ENCODE measurements at places on chromosomes 1 and 21. TPM values are rescaled to one million over a fixed set of nuclear protein-coding genes. Genes with fewer than 3 reads are reported as not detected.

Gene KIF26B
- total RNA-seq, result 1.2 TPM

Gene LDLRAD1
- total RNA-seq, result not detected

Gene SHISAL2A
- not detected for total RNA-seq

Gene TPM3
- 32.7 TPM for total RNA-seq

Gene TNFRSF25
- 9.0 TPM for total RNA-seq

Gene KLF17
- not detected for total RNA-seq

Gene RYR2
- total RNA-seq, result 16.5 TPM

Gene PPFIA4
- 0.29 TPM for total RNA-seq

Gene ATAD3C
- total RNA-seq, result 1.3 TPM

Gene TCEA3
- total RNA-seq, result 91.1 TPM

Gene AMPD1
- total RNA-seq, result not detected

Gene PIK3R3
- 15.2 TPM for total RNA-seq

Gene FCRL2
- not detected for total RNA-seq

DNA sequence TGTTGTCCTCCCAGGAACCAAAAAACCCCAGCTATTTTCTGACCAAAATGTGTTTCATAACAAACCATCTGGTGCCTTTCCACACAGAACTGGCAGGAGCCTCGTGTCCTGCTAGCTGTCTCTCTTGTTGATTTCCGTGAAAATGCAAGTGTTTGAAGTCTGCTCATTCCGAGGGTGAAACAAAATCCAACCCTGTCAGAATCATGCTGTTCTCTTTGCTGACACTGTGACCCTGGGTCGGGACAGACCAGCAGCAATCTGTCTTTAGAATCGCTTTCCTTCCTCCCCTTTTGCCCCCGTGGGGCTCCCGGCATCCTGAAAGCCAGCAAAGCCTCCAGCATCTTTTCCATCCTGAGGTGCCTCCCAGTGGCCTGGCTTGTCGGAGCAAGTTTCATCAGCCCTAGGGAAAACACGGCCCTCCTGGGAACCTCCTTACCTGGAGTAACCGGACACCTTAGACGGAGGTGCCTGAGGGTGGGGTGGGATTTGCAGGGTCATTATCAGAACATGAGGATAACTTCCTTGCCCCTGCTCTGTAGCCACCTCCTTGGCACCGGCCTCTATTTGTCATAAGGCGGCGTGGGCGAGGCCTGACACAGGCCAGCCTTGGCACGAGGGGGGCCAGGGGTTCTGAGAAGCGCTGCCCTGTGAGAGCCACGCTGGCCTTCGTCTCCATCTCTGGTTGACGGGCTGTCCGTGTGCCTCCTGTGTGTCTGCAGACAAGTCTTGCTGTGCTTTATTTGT lies 24.9 kb downstream of the LDLRAP1 start:
- peak overlapping the region; percentile 85 for H3K27ac ChIP-seq
- peak; percentile 43 for DNase-seq
- H3K4me1 ChIP-seq, result peaks cover 44% of the 10 kb centered on the region
- H3K4me3 ChIP-seq, result no peak overlapping the region
- H3K36me3 ChIP-seq, result peaks cover 27% of the 10 kb centered on the region

GRCh38 chr21:25127811-25128210 lies 479.5 kb downstream of the MRPL39 start:
- H3K27ac ChIP-seq, result no peak overlapping the region
- H3K4me1 ChIP-seq, result no peaks in the 10 kb centered on the region
- no peaks in the 10 kb centered on the region for H3K36me3 ChIP-seq
- DNase-seq, result no peak
- no peaks in the 10 kb centered on the region for H3K27me3 ChIP-seq
- no peak overlapping the region for H3K4me3 ChIP-seq

DNA sequence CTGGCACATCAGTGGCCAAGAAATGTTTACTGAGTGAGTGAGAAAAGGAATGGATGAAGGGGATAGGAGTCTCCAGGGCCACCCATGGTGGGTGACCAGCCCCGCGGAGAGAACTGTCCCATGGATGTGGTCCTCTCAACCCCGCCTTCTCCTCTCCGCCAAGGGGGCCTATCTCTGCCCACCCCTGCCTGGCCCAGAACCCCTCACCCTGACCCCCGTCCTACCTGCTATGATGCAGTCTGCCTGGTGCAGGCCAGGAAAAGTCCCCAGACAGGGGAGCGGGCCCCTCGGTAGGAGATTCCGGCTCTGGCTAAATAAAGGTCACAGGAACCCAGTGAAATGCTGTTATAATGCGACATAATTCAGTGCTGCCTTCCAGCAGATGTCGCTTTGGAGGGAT lies 107.6 kb downstream of the PTPRU start:
- peaks cover 13% of the 10 kb centered on the region for H3K27me3 ChIP-seq
- no peak overlapping the region for H3K4me3 ChIP-seq
- no peaks in the 10 kb centered on the region for H3K4me1 ChIP-seq
- DNase-seq, result no peak
- H3K27ac ChIP-seq, result no peak overlapping the region

- no peak overlapping the region for H3K27ac ChIP-seq
- no peak overlapping the region for H3K4me3 ChIP-seq
- H3K36me3 ChIP-seq, result peaks cover 46% of the 10 kb centered on the region
- H3K27me3 ChIP-seq, result no peaks in the 10 kb centered on the region
- DNase-seq, result no peak
- H3K4me1 ChIP-seq, result no peaks in the 10 kb centered on the region
Measured at GRCh38 chr1:53959664-53960250, 13.6 kb downstream of the LRRC42 start.

DNA sequence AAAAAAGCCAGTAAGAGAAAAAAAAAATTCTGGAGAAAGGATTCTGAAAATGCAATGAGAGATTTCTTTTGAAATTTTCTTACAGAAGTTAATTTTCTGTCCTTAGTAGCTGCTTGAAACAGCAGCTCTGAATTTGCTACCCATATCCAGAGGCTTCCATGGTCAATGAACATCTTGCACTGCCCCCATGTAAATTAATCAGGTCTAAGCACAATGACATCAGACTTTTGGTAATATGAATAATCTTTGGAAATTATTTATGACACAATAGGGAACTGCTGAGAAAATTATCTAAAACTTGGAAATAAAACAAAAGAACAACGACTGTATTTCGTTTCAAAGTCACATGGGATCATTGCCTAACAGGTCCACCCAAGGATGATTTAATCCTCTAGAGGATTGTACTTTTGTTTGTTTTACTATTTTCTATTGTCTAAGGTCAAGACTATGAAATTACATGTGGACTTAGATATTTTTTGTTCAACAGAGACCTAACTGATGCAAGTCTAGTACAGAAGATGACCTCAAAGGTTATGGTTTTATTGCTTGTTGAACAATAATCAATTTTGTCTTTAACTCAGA lies 312.1 kb downstream of the BACH1 start:
- no peak overlapping the region for H3K27ac ChIP-seq
- no peak overlapping the region for H3K4me3 ChIP-seq
- no peaks in the 10 kb centered on the region for H3K27me3 ChIP-seq
- no peaks in the 10 kb centered on the region for H3K4me1 ChIP-seq
- H3K36me3 ChIP-seq, result no peaks in the 10 kb centered on the region
- no peak for DNase-seq

DNA sequence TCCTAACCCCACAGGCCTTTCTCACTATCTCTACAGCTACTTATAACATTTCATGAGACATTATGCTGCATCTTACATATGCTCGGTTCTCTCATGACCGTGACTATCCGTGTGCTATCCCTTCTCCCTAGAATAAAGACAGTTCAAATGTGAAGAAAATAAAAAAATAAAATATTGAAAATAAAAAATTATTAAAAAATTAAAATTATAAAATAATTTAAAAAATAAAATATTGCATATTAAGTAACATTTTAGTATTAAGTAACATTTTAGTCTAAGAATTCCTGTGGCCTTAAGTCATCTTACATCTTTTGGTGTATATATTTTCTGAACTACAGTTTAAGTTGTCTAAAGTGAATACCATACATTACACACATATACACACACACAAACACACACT lies 415.5 kb downstream of the DPYD start:
- DNase-seq, result no peak
- H3K4me3 ChIP-seq, result no peak overlapping the region
- H3K36me3 ChIP-seq, result no peaks in the 10 kb centered on the region

DNA sequence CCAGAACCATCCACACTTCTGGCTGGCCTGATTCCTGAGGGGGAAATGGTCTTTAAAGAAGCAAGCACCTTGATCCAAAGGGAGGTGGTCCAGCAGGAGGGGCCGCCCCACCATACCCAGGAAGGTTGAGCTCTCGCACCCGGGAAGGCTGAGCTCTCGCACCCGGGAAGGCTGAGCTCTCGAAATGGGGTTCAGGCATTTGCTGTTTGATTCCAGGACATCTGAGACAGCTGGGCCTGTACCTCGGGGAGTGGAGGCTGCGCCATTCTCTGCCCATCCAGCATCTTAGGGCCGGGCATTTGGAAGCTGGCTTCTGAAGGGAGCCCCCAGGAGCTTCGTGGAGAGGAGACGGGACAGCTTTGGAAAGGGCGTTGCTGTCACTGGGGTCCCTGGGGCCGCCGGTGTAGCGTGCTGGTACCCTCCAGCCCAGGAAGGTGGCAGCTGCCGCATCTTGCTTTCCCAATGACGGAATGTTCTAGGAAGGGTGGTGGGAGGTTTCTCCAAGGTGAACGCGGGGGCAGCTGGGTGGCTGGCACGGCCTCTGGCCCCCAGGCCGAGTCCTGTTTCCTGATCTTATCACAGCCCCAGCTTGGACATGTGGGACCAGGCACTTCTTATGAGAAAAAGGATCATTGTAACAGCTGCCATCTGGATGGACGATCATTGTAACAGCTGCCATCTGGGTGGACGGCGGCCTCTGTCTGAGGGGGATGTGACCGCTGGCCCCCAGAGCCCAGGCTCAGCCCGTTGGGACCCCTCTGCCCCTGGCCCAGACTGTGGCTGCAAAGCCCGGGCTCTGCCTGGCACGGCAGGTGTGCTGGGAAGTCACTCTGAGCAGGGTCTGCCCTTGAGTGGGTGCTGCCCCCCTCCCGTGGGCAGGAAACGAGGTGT lies 61.6 kb downstream of the COL18A1 start:
- H3K36me3 ChIP-seq, result peaks cover 3% of the 10 kb centered on the region
- no peak overlapping the region for H3K27ac ChIP-seq
- H3K4me1 ChIP-seq, result peaks cover 12% of the 10 kb centered on the region
- H3K27me3 ChIP-seq, result no peaks in the 10 kb centered on the region
- no peak for DNase-seq
- no peak overlapping the region for H3K4me3 ChIP-seq

DNA sequence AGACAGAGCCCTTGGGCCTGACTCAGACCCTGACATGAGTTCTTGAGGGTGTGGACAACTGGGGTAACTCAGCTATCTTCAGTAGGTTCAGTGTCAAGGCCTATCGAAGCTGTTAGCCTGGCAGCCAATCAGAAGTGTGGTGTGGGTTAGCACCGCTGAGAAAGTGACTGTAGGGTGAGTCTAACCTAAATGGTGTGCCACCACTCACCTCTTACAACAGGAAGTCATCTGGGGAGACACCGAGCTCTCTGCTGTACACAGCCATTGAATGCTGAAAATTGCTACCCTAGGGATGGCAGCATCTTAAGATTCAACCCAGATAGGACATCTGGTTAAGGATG lies 44.6 kb downstream of the RASSF5 start:
- H3K27me3 ChIP-seq, result no peaks in the 10 kb centered on the region
- no peaks in the 10 kb centered on the region for H3K36me3 ChIP-seq
- no peak overlapping the region for H3K27ac ChIP-seq
- no peak overlapping the region for H3K4me3 ChIP-seq

GRCh38 chr1:86067626-86068025 lies 88.9 kb downstream of the COL24A1 start:
- H3K4me1 ChIP-seq, result no peaks in the 10 kb centered on the region
- H3K27ac ChIP-seq, result no peak overlapping the region
- peak; percentile 53 for DNase-seq
- H3K27me3 ChIP-seq, result no peaks in the 10 kb centered on the region
- H3K4me3 ChIP-seq, result no peak overlapping the region
- no peaks in the 10 kb centered on the region for H3K36me3 ChIP-seq

DNA sequence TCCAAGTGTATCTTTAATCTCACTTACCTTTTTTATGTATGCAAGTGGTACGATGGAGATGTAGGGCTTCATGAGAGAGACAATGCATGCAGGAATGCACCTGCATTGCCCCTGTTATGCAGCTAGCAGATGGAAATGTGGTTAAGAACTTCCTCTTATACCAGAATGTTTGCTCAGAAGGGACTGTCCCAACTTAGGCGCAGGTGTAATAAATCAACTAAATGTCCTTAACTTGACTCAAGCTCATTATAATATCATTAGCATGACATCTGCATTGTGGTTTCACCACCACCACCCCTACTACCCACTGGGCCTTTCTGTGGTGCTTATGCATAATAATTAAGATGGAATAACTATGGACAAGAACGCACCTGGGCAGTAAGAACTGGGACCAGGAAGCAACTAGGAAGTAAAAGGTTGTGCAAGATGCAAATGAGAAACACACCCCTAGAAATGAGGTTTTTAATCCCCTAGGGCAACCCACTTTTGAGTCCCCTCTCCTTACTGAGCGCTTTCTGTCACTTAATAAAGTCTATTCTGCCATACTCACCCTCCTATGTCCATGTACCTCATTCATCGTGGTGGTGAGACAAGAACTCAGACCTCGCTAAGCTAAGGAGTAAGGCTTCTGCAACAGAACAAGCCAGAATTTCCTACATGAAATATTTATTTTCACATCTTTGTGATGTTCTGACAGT lies 1103.3 kb upstream of the B3GALT2 start:
- no peak overlapping the region for H3K27ac ChIP-seq
- no peaks in the 10 kb centered on the region for H3K36me3 ChIP-seq
- no peaks in the 10 kb centered on the region for H3K27me3 ChIP-seq
- H3K4me3 ChIP-seq, result no peak overlapping the region
- DNase-seq, result peak; percentile 66
- no peaks in the 10 kb centered on the region for H3K4me1 ChIP-seq

GRCh38 chr1:231855361-231855760 lies 228.8 kb downstream of the DISC1 start:
- H3K27me3 ChIP-seq, result no peaks in the 10 kb centered on the region
- H3K36me3 ChIP-seq, result no peaks in the 10 kb centered on the region
- H3K4me1 ChIP-seq, result no peaks in the 10 kb centered on the region

- H3K4me1 ChIP-seq, result no peaks in the 10 kb centered on the region
- H3K27me3 ChIP-seq, result no peaks in the 10 kb centered on the region
- no peak overlapping the region for H3K27ac ChIP-seq
- no peak overlapping the region for H3K4me3 ChIP-seq
- no peaks in the 10 kb centered on the region for H3K36me3 ChIP-seq
Measured at GRCh38 chr1:246597340-246597739, 31.1 kb downstream of the CNST start.

DNA sequence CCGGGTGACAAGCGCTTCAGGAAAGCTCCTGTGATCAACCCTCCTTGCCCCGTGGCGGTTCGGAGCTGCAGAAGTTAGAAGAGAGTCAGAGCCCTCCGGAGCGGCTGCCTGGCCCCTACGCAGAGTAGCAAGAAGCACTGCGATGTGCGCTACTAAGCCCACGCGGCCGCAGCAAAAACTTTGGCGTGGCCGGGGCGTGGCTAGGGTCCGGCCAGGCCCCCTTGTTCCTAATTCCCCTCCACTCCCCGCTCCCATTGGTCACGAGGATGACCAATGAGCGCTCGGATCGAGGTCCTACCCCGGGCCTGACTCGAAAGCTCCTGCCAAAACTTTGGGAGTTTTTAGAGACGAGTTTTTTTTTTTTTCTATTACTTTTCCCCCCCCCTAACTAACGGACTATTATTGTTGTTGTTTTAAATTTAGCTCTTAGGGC lies at the start of gene HLX:
TSS of gene HLX (plus strand) at position 368 of the 433 bp plus-strand sequence. CDS start 415 bp downstream, outside the sequence.
- peaks cover 12% of the 10 kb centered on the region for H3K36me3 ChIP-seq
- DNase-seq, result peak; percentile 95
- peak within 1 kb of the TSS; percentile 84 for H3K4me3 ChIP-seq
- H3K4me1 ChIP-seq, result peaks cover 13% of the 10 kb centered on the region
- peaks cover 85% of the 10 kb centered on the region for H3K27me3 ChIP-seq
